ENCODE measurements at places on chromosomes 3 and 15.

- no peak for DNase-seq
Measured at GRCh38 chr15:67584157-67584556, 41.7 kb downstream of the MAP2K5 start.

DNA sequence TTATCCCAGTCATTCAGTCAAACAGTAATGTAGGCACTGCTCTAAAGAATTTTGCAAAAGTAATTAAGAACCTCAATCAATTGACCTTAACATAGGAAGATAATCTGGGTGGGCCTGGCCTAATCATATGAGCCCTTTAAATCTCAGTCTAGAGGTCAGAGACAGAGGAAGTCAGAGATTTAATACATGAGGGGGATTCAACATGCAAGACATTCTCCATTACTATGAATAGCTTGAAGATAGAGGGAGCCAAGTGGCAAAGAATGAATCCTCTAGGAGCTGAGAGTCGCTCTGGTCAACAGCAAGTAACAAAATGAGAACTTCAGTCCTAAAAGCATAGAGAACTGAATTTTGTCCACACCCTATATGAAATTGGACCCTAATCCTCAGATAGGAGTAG lies 39.0 kb upstream of the MBNL1 start:
- no peak for DNase-seq

- DNase-seq = no peak
Measured at GRCh38 chr3:56885453-56885852, 83.7 kb upstream of the ARHGEF3 start.

GRCh38 chr3:142960322-142960850 lies 3.1 kb downstream of the PAQR9 start:
- DNase-seq = no peak

- DNase-seq = no peak
Measured at GRCh38 chr3:100966807-100967206, 26.4 kb downstream of the ABI3BP start.

GRCh38 chr3:24315971-24316370 lies 178.7 kb downstream of the THRB start:
- DNase-seq = no peak

- no peak for DNase-seq
Measured at GRCh38 chr3:36060950-36061349, 319.4 kb upstream of the STAC start.

DNA sequence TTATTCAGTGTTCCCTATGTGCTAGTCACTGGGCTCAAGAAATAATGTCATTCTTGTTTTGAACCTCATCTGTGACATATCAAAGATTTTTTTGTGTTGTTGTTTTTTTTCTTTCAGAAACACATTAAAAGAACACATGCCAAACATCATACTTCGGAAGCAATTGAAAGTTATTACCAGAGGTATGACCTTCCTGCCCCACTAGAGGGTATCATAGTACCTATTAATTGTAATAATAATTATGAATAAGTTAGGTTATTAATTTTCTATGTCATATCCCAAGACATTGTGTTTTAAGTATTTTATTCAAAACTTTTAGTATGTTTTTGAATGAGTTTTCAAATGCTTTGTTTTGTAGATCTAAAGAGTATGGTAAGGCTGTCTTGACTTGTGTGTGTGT lies 65.7 kb downstream of the CDIN1 start:
- no peak for DNase-seq
